ENCODE measurements at places on chromosomes 13 and 19.

DNA sequence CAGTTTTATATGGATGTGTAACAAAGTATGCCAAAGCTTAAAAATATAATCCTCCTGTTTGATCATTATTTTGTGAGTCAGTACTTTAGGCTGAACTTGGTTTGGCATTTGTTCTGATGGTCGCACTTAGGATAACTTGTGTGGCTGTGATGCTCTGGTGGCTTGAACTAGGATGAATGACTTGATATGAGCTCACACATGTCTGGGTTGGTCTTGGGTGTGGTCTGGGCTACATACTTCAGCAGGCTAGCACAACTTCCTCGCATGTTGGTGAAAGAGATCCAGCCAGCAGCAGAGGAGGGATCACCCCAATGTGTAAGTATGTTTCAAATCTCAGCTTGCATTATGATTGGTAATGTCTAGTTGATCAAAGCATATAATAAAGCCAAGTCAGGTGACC, 969.1 kb upstream of the PCDH9 start:
- DNase-seq: no peak

DNA sequence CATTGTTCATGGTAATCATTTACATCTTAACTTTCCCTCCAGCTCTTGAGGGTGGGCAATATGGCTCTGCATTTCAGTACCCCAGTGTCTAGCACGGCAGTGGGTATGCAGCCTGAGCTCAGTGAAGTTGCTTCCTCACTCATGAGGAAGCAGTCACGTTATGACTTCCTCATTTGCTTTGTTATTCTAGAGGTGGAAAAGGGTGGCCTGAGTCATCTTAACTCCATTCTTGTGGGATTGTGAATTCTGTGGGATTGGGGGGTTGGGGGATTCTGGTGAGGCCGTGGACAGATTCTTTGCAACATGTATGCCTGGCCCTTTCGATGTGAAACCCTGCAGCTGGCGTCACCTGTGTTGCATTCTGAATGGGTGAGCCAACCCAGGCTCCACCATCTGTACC, 406.7 kb upstream of the ZNF507 start:
- DNase-seq: no peak

GRCh38 chr19:28500296-28500695, 712.7 kb downstream of the UQCRFS1 start:
- no peak for DNase-seq

DNA sequence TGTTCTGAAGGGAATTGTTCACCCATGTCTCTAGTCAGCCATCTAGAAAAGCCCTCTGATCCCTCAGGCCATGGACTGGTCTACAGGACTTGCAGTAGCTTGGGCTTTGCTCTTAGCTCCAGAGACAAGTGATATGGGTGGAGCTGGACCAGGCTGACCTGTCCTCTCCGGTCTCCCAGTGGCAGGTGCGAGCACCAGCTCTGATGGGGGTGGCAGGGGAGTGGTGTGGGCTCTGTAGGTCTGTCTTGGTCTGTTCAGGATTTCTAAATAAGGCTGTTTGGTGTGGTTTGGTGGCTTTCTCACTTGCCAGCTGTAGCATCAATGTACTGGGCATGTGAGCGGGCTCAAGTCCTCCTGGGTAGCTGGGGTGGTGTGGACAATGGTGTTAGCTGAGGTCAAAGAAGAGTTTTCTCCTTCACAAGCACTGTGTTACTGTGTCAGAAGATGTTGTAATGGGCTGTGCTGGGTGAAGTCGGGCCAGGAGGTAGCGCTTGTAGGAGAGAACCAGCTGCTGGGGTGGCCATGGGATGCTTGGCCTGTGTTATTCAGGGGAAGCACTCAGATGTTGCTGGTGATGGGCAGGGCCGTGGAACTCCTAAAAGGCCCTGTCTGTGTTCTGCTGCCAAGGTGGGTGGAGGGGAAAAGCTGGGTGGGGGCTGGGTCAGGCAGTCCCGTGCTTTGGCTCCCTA, 16.9 kb downstream of the GPC6 start:
- DNase-seq: no peak

- DNase-seq: no peak
Observed at GRCh38 chr13:89930861-89931260, 1416.6 kb upstream of the MIR17HG start.

- no peak for DNase-seq
Observed at GRCh38 chr13:72453161-72453560, 274.3 kb downstream of the MZT1 start.

GRCh38 chr19:53102206-53102755, 941 bp downstream of the ZNF160 start:
- DNase-seq: no peak

GRCh38 chr13:33235564-33235963, 50.0 kb downstream of the STARD13 start:
- no peak for DNase-seq

DNA sequence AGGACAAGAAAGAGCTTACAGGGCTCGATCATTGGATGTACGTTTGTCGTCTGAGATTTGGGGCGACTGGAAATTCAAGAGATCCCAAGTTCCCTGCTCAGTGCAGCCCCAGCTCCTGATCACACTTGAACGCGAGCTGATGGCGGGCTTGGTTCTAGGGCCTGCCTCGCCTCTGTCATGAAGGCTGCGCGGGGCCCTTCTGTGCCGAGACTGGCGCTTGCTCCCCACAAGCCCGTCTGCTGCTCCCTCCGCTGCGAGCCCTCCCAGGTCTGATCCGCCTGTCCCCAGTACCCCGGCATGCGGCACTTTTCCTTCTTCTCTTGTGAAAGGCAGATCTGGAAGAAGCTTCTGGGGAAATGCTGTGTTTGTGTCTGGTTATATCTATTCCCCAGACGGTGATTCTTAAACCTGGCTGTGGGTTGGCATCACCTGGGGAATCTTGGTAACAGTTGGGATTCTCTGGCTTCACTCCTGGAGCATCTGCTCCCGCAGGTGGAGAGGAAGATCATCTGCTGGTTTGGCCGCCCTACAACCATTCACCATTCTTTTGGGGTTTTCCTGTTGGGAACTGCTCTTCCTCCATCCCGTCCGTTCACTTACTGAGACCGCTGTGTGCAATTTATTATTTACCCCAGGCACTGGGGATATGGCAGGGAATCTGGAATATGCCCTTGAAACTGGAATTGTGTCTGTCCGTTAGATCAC, 43.6 kb downstream of the SIPA1L3 start:
- DNase-seq: no peak

GRCh38 chr13:39102981-39103490, 64.8 kb downstream of the NHLRC3 start:
- no peak for DNase-seq

GRCh38 chr13:110221406-110222117, 85.4 kb downstream of the COL4A1 start:
- DNase-seq: no peak

DNA sequence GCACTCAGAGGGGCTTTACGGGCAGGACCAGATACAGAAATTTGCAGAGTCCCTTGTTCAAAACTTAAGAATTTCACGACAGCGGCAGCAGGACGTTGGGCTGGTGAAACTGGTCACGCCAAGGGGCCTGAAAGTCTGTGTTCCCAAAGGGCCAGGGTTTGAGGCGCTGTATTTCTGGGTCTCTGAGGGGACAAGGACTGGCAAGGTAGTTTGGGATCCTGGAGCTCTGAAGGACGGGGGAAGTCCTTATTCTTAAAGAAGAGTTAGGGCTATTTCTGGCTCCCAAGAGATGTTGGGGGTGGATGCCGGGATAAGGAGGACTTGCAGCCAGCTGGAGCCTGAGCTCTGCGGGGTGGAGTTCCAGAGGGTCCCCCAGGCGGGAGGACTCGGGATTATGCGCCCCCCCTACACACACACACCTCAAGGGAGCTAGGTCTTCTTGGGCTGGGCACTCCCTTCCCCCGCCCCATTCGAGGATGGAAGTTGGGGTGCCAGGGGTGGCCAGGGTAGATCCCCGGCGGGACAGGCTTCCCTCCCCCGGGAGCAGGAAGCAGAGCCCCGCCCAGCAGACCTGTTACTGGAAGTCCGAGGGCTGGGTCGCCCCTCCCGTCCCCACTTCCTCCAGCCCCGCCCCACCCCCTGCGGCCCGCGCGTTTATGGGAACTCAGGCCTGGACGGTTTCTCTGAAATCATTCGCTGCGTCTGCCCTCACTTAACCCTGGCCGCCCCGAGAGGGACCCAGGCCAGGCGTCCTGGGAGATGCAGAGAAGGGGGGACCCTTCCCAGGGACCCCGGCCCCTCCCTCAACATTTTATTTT, 5.6 kb downstream of the BCL3 start:
- peak; percentile 65 for DNase-seq

Measured in NCI-H774 (cell line).